GF-D8 (cell line): ENCODE measurements at places on chromosomes 1 and 21.

- DNase-seq = no peak
Measured at GRCh38 chr1:19058476-19058797, 102.0 kb upstream of the IFFO2 start.

- no peak for DNase-seq
Measured at GRCh38 chr1:1781526-1781903, 3.2 kb upstream of the NADK start.

DNA sequence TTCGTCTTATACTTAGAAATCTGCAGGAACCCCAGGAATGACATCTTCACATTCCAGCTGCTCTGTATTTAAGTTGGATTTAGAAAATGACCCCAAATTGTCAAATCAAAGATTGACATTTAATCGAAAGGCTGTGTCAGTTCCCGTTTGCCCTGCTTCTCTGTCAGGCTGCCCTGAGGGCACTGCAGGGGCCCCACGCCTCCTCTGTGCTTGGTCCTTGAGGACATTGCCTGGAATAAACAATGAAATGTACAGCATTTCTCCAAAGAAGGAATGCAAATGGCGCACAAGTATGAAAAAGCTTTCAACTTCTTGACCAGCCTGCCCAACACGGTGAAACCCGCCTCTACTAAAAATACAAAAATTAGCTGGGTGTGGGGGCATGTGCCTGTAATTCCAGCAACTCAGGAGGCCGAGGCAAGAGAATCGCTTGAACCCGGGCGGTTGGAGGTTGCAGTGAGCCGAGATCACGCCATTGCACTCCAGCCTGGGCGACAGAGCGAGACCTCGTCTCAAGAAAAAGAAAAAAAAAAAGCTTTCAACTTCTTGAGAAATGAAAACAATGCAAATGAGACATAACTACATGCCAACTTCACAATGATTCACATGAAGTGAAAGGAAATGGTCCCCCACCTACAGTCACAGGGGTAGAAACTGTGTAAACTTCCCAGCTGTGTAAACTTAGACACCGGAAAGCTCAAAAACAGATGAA, 3.0 kb downstream of the TMPRSS3 start:
- no peak for DNase-seq

- no peak for DNase-seq
Measured at GRCh38 chr1:20035114-20035513, 34.9 kb upstream of the PLA2G5 start.

DNA sequence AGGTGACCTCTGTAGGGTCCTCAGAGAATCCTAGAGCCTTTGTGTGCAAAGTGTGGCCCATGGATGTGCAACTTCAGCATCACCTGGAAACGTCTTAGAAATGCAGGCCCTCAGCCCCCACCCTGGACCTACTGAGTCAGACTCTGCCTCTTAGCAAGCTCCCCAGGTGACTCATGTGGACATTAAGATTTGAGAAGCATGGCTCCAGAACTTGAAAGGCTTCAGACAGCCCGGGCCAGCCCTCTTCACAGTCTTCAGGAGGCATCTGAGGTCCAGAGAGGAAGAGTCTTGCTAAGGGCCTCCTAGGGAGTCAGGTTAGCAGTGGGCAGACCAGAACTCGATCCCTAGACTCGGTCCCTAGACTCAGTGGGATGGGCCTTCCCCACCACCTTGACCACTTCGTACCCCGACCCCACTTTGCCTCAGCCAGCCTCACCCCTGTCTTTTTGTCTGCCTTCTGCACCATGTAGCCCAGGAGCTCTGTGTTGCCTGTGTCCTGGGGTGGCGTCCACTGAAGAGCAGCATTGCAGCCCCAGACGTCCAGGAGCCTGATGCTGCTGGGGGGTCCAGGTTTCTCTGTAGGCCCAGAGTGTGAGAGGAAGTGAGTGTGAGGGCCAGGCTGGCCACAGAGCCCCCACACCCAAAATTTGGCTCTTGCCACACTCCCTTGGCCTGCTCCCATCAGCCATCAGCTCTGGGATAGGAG, 4.8 kb downstream of the MYBPH start:
- DNase-seq = no peak

GRCh38 chr1:71778940-71779339, 503.4 kb downstream of the NEGR1 start:
- no peak for DNase-seq

DNA sequence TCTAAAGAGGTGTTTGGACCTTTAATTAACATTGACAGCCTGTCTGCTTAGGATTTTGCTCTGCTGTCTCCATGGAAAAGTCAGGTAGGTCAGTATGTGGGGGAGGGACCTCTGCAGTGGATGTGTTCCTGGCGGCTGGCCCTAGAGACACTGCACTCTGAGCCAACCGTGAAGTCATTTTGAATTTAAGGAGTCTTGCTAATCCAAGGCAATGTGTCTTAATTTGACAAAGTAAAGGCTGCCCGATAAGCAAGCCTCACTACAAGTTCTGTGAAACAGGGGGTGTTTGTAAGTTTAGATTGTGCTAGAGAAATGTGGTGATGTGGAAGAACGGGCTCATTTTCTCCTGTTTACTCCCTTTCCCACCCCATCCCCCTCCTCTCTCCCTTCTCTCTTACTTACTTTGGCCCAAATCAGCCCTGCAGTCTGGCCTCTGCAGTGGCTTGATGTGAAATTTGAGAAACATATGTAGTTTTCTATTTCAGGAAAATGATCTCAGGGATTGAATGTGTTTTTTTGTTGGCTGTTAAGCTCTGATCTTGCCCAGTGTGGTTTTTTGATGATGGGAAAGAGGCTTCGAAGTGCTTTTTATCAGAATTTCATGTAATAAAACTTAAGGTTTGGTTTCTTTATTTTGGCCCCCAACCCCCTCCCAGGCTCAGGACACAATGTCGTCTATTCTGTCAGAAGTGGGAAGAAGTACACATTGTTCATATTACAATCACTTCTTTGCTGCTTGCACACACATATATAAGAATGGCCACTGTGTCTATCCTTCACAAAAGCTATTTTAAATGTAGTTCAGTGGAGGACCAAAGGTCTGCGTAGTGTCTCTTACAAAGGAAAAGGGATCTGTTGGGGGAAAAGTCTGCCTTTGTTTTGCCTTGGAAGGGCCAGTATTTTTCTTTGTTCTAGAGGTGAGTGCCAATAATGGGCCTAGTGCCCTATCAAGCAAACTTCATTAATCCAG, 96.6 kb downstream of the FGGY start:
- no peak for DNase-seq

DNA sequence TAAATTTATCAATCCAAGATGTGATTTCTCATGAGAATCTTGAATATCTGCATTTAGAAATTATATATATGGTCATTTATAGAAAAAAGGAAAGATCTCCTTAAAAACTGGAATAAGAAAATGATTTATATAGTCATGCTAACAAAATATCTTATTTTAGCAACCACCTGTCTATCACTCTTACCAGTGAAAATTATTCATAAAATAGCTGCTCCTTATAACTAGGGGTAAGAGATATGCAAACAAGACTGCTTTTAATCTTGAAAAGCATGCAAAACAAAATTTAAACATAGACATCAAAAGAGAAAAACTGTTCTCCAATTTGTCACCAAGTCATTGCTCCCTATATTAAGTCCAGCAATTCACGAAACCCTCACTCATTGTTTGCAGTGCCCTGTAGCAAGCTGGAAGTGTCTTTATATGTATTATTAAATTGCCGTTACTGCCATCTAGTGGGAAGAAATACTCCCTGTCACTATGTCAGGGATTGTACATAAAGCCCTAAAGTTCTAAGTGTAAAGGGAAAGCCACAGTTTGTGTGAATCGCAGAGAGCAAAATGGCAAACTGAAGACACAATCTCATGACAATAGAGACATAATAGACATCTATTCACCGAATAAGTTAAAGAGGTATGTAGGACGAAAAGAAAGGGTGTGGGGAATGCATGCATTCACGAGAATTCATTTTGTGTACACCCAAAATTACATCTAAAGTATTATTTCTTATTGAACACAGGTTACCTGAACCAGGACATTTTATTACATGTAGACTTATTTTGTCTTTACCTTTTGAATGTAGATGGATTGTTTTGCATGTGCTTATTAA, 600.5 kb downstream of the USP25 start:
- DNase-seq = peak; percentile 62

- DNase-seq = no peak
Measured at GRCh38 chr1:168683871-168684270, 45.1 kb downstream of the DPT start.

DNA sequence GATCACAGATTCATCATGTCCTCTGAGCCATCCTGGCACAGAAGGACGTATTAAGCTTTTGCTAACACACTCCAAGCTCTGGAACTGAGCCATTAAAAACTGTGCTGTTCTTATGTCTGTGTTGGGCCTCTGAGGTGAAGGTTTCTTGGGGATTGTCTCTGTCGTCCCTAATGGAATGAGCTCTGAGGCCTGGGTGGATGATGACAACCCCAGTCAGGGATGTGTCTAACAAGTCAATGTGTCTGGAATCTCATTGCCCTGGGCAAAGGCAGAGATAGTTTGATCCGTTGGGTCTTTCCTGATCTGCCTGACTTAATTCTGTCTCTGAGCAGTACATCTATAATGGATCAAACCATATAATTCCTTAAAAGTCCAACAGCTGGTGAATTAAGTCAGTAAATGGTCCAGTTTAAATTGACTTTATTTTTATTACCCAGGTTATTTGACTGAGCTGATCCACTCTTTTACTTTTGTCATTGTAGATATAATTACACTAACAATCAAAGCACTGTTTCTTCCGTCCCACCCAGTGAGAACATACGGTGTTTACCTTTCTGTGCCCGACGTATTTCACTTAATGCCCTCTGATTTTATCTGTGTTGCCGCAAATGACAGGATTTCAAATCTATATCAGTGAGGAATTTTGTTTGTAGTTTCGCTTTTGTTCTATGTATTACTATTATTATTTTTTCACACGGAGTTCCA, 38.8 kb upstream of the OR2B11 start:
- DNase-seq = no peak

GRCh38 chr1:110084227-110085078, 14.0 kb upstream of the ALX3 start:
- no peak for DNase-seq

DNA sequence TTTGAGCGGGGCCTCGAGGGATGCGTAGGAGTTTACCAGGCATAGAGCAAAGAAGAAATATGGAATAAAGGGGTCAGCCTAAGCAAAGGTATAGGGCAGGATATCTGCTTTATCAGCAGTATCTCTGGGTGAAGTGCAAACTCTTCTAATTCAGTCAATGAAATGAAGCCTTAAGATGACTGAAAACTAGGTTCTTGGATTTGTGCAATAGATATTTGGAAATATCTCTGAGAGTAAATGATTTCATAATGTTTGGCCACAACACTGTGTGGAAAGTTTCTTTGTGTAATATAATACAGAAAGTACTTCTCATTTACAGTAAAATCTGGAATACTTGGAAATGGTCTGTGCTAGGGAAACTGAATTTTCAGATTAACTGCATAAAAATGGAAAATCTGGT, 26.1 kb downstream of the KCNJ15 start:
- DNase-seq = peak; percentile 76

DNA sequence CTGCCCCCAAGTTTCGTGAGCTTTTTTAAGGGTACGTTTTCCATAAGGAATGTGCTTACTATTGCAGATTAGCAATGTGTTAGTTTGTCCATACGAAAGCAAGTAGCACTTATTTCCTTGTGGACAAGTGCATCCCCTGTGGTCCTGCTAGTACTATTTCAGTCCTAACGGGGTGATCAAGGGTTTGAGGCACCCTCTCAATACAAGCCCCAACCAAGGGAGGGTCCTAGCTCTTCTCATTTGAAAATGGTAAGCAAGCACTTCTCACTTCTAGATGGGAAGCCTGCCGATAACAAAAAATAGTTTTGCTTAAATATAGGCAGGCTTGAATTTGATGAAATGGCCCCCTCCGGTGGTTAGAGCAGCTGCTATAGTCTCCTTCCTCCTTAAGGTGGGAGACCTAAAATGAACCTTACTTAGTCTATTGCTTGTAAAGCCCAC, 64.0 kb upstream of the HMCN1 start:
- DNase-seq = no peak

- DNase-seq = no peak
Measured at GRCh38 chr1:155228096-155228427, 19.6 kb downstream of the MTX1 start.

- no peak for DNase-seq
Measured at GRCh38 chr1:95111014-95111413, 6.1 kb upstream of the TLCD4 start.

DNA sequence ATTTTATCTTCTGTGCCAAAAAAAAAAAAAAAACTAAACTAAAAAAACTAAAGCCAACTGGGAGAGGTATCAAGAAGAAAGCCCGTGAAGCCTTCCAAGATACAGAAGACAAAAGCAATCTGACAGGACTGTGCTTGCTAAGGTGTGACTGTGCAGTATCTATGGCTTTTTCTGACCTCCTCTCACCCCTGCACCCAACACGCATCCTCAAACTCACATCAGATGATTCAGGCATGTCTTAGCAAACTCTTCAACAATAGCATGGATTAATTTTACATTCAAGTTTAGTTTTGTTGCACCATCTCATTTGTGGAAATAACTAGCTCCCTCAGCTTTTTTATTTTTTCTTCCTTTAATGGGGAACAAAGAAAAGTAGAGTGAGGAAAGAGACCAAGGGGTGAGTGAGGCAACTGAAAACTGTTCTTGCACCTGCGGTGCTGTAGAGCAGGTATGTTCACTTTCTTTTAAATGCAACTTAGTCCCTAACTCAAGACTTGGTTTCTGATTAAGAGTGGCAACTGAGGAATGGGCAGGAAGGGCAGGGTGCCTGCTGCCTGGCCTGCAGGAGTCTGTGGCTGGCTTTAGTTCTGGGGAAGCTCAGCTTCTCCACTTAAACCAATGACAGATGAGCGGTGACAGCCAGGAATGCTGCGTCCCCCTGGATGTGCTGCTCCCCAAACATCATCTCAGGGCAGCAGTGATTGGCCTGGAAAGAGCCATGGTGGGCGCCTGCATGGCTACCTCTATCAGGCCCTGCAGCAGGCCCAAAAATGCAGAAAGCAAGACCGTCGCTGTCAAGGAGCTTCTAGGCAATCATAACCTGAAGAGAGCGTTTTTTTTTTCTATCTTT, 71.3 kb upstream of the LRRC8B start:
- DNase-seq = no peak

DNA sequence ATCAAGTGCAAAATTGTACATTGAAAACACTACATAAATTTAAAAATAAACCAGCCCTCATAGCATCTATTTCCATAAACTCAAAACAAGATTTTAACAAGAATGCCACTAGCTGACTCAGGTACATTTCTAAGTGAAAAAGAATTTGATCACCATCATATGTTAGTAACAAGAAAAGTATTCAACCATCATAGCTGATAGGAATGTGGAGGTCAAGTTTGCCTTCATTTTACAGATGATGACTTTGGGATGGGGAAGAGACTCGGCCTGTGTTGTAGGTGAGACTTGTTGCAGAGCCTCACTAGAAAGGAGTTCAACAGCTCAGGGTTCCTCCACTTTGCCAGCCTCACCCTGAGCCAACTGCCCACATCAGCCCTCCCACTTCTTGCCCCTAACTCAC, 318.8 kb upstream of the FAM78B start:
- DNase-seq = no peak

GRCh38 chr1:209746451-209747165, 9.2 kb upstream of the TRAF3IP3 start:
- no peak for DNase-seq

DNA sequence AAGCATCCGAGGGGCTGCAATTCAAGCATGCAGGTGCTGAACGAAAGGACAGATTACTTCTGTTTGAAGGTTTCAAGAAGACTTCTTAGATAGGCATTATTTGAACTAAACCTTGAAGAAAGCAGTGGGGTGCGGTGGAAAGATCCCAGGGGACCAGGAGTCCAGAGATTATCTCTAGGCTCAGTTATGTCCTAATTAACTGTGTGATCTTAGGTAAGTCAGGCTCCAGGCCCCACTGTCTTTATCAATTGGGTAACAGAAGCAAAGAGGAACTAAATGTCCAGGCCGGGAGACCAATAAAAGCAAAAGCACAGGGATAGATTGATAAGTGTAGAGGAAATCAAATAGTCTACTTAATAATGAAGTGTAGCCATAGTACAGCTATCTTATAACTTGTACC, 72.9 kb upstream of the CDC42BPA start:
- no peak for DNase-seq
